ENCODE measurements at places on chromosomes 7 and 10.
A peak's percentile ranks its signal among the peaks of the same experiment; 100 is the strongest.

- DNase-seq = peak; percentile 68
Measured at GRCh38 chr7:36723951-36724664, at the start of gene AOAH. Gene AOAH, minus strand, starts transcription at chr7:36724494. Its CDS starts 346 bp downstream, at chr7:36724148.

DNA sequence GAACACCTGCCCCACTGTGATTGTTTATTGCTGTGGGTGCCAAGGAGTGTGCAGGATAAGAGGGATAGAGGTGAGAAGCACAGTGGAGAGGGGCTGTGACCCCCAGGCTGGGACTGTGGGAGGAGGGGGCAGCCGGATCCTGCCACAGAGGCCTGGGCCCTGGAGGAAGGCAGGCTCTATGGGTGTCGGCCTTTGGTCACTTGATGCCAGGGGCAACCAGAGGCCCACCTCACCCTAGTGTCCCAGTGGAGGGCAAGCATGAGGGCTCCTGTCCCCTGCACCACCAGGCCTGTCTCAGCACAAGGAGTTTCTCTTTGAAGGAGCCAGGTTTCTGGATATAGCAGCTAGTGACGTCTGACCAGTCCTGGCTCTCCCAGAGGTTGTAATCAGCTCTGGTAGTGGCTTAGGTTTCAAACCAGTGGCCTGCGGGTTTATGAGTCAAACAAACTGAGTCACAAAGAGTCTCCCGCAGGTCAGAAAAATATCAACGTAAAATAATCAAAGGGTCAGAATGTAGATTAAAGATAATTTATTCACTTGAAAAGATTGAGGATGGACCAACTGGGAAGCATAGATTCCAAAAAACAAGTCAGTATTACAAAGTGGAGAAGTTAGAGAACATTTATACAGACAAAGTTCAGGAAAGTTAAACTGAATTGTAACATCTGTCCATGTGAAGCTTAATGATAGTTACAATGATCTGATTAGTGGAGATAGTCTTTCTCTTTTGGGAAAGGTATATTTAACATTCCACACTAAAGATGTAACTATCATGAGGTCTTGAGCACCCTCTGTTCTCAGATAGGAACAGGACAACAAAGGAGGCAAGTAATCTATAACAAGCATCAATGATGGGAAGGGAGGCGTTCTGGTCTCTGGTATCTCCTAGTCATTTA lies 37.2 kb upstream of the ZNF488 start:
- DNase-seq = no peak

- no peak for DNase-seq
Measured at GRCh38 chr7:116037401-116037800, 6.8 kb upstream of the TFEC start.

GRCh38 chr7:93219868-93220267 lies 6.4 kb downstream of the HEPACAM2 start:
- no peak for DNase-seq

- DNase-seq = no peak
Measured at GRCh38 chr10:110762849-110763211, 108.9 kb upstream of the PDCD4 start.

DNA sequence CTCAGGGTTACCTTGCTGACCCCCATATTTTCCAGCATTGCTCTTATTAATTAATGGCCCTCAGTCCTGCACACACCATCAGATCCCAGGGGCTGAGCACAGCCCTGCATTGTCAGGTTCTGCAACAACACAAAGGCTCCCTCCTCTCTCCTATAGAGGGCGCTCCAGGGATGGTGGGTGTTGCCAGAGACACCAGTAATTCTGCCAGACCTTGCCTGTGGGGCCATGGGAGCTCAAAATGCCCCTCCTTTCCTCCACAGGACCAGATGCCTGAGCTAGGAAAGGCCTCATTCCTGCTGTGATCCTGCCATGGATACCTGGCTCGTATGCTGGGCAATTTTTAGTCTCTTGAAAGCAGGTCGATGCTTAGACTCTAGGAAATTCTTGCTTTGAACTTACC lies 42.8 kb upstream of the PRSS58 start:
- DNase-seq = no peak

GRCh38 chr7:114269714-114270113 lies 144.9 kb upstream of the FOXP2 start:
- no peak for DNase-seq

GRCh38 chr10:43964486-43964885 lies 315.8 kb upstream of the ZNF32 start:
- DNase-seq = no peak

DNA sequence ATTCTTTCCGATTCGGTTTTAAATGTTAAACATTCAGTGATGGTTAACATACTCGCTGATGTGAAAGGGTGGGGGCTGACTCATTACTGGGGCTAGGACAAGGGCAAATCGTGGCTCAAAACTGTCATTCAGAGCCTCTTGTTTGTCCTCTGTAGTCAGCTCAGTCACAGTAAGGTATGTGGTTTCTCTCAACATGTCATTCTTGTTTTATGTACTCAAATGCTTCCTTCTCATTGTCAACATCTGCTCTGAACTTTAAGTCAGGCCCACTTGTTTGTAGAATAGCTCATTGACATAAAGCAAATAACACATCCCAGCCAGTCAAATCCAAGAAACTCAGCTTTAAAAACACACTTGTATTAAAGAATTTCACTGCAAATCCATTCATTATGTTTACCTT lies 7.3 kb downstream of the SLC16A9 start:
- DNase-seq = no peak

DNA sequence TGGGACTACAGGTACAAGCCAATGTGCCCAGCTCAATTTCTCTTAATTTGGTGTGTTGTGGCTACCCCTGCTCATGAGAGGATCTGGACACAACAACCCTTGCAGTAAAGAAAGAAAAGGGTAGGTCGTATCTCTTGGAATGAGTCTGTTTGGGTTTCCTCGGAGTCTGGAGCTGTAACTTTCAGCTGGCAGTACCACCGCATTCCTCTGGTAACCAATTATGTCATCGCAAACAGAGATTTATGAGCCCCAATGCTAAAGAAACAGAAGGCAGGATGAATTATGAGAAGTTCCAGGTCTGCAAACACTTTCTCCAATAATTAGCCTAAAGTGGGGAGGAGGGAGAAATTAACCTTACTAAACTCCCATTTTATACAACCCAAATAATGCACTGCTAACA lies 186.6 kb upstream of the NRP1 start:
- no peak for DNase-seq

- DNase-seq = no peak
Measured at GRCh38 chr10:72626444-72626754, 520 bp upstream of the MICU1 start.

GRCh38 chr10:124035928-124036558 lies 57.4 kb downstream of the CHST15 start:
- peak; percentile 45 for DNase-seq

GRCh38 chr7:129646369-129647021 lies 35.0 kb downstream of the NRF1 start:
- no peak for DNase-seq

DNA sequence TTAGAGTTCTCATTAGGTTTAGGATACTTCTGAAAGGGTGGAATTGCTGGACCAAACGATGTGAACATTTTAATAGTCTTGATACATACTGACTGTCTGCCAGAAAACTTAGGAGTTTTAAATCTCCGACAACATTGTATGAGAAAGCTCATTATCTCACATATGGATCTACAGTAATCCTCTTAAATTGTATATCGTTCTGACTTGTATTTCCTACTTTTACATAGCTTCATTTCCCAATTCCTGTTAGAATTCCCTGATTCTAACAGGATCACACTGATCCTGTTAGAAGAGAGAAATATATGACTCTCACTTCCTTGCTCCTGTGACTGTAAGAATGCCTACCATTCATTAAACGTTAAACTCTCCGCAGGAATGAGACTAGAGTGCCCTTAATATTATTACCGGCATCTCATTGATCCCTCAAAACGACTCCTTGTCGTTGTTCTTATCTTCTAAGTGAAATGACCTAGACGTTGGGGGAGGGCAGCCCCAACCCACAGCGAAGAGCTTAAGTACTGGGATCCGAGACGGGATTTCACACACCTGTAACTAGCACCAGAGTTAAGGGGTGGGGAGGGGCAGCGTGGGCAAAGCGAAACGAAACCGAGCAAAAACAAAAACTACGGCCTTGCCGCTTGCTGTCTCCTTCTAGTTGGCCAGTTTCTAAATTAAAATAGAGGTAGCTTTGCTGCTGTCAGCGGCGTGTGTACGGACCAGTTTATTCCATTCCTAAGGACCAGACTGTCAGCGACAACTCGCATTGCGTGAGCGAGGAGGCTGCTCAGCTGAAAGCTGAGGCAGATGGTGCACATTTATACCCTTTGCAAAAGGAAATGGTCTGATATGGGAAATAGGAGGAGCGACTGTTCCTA lies 678 bp upstream of the TMEM106B start:
- peak; percentile 40 for DNase-seq

GRCh38 chr7:14504134-14504533 lies 398.4 kb downstream of the DGKB start:
- no peak for DNase-seq

- DNase-seq = no peak
Measured at GRCh38 chr10:50461123-50461522, 162.6 kb downstream of the SGMS1 start.

DNA sequence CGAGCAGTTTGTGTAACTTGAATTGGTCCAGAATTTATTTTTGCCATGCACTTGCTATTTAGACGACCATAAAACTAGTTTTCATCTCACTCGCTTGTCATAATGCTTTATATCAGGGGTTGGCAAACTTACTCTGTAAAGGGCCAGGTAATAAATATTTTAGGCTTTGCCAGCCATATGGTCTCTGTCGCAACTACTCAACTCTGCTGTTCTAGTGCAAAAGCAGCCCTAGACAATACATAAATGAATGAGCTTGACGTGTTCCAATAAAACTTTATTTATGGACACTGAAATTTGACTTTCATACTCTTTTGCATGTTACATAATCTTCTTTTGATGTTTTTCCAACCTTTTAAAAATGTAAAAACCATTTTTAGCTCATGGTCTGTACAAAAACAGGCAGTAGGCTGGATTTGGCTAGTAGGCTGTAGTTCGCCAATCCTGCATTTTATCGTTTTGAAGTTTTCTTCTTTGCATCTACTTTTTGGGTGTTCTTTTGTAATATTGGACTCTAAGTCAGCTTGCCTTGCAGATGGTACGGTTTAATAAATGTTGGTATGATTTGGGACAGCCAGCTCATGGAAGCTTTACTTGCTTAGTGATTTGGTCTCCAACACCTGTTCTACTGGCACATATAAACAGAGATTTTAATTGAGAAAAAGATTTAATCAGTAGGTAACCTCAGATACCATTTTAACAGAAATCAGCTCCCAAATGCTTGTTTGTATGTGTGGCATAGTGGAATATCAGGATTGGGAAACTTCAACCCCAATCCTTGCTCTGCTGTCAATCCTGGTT lies 25.6 kb downstream of the SND1 start:
- no peak for DNase-seq

- peak; percentile 45 for DNase-seq
Measured at GRCh38 chr7:138000081-138000701, 1.7 kb downstream of the CREB3L2 start.

DNA sequence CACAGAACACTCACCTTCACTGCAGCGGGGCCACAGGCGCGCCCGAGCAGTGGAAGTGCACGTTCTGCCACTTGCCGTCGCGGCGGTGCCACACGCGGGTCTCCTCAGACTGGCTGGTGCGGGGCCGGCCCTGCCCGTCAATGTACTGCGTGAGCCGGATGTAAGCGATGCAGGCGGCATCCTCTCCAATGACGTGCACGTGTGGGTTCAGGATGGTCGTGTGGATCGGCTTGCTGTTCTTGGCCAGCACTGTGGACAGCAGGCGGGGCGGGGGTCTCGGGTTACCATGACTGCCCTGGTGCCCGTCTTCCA lies 19.2 kb downstream of the YKT6 start:
- DNase-seq = no peak

- no peak for DNase-seq
Measured at GRCh38 chr10:120477743-120478141, 20.7 kb downstream of the PLPP4 start.

DNA sequence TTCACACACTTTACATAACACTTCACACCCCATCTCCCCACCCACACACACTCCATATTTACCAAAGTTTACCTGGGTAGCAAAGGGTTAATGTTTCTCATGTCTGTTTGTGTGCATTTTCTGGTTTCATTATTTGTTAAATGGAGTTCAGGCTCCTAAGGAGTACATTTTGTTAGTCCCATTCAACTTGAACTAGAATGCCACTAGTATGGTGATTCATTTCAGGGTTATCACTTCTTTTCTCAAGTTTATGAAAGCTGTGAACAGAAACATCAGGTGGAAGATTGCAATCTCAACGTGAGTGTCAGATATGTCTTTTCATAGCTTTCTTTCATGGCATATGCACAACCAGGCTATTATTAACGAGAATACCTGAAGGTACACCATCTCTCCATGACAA lies 1027.5 kb downstream of the GATA3 start:
- no peak for DNase-seq

DNA sequence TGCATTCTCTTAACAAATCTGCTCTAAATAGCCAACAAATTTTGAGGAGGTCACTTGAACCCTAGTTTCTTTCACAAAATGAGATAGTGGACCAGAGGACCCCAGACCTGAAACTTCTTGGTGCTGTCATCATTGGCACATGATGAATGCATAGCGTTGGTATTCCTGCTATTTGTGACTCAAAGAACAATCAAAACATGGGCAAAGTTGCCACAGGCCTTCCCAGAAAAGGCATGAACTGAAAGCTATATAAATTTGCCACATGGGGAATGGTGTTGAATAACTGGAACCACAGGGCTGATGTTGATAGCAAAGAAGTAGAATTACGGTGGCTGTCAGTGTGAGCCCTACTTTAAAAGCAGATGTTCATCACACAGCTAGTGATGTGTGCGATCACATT lies 219.9 kb upstream of the KMT2E start:
- DNase-seq = no peak

DNA sequence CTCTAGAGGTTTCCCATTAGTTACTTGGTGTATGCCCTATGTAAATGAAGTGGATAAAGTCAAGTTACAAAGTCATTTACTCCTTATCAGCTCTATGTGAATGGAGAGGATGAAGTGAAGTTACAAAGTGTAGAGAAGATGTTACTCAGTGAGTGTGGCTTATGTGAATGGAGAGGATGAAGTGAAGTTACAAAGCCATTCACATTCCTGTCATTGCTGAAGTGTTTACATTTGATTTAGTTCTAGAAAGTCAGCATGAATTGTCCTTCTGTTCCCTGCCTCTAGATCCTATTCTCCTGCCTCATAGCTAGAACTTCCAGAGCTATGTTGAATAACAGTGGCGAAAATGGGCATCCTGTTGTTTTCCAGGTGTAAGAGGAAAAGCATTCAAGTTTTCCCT lies 880.1 kb downstream of the DNAJB9 start:
- no peak for DNase-seq

GRCh38 chr7:131544449-131545301 lies 11.8 kb downstream of the PODXL start:
- DNase-seq = no peak

- no peak for DNase-seq
Measured at GRCh38 chr7:143229054-143229790, 7.4 kb downstream of the TAS2R40 start.

DNA sequence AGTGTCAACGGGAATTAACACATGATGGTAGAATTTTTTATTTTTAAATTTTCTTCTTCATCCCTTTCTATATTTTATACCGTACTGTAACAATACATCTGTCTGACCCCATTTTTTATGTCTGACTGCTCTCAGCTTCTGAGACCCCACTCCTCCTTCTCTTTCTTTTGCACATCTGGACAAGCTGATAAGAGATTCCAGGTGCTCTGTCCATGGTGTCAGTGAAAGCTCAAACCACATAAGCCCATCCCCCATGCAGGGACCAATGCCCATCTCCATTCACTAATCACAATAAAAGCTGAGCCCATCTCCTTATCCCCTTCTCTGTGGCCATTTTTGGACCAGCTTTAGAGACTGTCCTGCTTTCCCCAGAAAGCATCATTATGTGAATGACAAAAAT lies 8.7 kb downstream of the GSDME start:
- no peak for DNase-seq

Measured in mucosa of gallbladder (tissue), 1 donor.